ENCODE measurements at places on chromosomes 2 and 18.

DNA sequence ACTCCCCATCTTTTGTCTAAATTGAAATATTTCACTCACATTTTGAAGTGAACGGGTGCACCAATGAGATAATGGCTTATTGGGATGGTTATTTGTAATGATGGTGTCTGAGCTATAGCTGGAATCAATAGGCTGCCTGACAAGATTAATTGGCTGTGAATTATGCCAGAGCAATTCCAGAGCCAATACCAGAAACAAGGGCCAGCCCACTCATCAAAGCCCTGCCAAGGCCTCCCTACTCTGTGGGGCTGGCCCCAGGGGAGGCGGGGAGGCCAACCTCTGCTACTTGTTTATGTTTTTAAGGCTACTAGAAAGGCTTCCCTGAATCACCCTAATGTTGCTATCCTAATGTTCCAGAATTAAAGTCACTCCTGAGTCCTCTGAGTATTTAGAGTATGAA, 29.1 kb upstream of the NEMP2 start:
- DNase-seq = no peak

DNA sequence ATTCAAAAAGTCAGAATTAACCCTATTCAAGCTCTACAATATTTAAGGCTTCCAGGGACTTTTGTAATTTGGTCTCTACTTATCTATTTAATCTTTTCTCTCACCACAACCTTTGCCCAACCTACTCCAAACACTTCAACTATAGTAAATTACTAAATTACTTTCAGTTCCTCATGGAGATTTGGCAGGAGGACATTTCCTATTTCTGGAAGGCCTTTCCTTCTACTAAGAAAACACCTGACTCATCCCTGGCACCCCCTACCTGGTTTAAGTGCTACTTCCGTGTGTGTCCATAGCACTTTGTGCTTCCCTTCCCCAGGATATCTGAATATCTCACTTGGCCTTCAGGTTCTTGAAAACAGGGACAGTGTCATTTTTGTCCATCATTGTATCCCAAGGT, 96.3 kb downstream of the UPP2 start:
- no peak for DNase-seq

DNA sequence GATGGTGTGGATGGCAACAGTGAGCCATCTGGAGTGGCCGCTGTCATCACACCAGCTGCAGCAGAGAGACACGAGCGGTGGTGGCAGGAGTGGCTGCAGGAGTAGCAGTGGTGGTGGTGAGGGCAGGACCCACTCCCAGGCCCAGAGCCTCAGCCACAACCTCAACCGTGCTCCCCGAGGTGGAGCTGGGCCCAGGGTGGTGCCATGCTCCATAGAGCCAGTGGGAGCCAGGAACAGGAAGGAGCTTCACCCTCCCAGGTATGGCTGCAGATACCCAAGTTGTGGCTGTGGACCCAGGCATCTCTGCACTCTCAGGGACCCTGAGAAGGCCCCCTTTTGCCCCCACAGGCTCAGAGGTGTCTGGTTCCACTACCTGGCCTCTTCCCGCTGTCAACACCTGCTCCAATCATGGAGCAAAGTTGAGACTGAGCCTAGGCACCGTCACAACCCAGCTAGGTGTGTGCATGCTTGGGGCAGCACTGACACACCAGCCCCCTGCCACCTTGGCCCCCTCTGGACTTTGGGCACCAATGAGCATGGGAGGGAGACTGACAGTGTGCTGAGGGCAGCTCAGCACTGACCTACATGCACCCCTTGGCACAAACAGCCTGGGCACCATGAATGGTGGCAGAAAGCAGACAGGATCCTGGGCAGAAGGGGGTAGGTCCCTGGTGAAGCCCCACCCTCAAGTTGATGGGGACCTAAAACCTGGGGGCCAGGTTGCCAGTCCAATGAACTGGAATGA, 188.9 kb downstream of the NDUFA10 start:
- DNase-seq = no peak

- DNase-seq = no peak
Observed at GRCh38 chr2:158172719-158173118, 71.0 kb downstream of the UPP2 start.

DNA sequence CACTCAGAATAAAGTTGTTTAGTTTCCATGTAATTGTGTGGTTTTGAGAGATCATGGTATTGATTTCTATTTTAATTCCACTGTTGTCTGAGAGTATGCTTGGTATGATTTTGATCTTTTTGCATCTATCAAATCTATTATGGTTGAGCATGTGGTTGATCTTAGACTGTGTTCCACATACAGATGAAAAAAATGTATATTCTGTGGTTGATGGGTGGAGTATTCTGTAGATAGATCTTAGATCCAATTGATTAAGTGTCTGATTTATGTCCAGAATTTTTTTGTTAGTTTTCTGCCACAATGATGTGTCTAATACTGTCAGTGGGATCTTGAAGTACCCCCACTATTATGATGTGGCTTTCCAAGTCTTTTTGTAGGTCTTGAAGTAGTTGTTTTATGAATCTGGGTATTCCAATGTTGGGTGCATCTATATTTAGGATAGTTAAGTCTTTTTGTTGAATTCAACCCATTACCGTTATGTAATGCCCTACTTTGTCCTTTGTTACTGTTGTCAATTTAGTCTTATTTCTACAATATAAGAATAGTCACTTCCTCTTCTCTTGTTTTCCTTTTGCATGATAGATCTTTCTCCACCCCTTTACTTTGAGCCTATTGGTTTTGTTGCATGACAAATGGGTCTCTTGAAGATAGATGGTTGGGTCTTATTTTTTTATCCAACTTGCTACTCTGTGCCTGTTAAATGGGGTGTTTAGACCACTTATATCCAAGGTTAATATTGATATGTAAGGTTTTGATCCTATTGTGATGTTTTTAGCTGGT, 101.8 kb downstream of the TRABD2A start:
- no peak for DNase-seq

- DNase-seq = no peak
Observed at GRCh38 chr18:44170208-44170880, 510.3 kb upstream of the SETBP1 start.

GRCh38 chr2:224069172-224069571, 30.1 kb upstream of the SERPINE2 start:
- DNase-seq = no peak

DNA sequence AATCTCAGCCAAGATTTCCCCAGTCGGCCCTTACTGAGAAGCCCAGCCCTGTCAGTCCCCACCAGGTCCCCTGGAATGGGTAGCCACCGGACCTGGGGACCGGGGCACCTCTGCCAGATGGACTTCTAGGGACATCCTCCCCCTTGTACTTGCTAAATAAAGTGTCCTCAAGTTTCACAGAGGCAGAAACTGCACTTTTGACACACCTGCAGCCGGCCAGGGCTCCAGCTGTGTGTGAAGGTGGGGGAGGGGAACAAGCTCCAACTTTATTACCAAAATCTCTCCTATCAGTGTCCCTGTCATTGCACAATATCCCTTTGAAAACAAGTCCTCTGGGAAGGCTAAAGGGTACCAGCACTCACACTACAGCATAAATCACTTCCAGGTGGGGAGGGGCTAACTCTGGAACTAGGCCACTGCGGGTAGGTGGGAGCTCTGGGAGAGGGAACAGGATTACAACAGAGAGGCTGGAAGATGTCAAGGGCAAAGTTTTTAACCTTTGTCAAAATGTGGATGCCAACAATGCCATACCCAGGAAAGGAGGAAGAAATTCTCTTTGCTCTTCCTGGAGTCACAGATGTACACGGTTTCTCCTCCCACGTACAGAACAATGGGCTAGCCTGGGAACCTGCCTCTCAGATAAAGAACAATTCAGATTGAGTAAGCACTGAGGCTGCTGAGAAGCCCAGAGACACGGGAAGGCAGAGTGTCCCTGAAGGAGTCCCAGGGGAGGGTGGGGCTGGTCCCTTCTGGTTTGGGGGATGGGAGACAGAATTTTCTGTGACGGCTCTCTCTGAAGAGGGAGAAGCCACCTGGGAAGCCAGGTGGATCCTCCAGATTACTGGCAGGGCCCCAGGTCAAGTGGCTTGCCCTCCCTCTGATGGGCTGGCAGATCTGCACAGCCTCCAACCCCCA, 11.0 kb downstream of the SDC1 start:
- no peak for DNase-seq

- no peak for DNase-seq
Observed at GRCh38 chr2:241904791-241905710, 35.5 kb downstream of the RTP5 start.

- no peak for DNase-seq
Observed at GRCh38 chr18:24187049-24187448, 48.2 kb downstream of the CABYR start.

- no peak for DNase-seq
Observed at GRCh38 chr2:55451699-55452098, 32.0 kb upstream of the CCDC88A start.

Measured in activated CD4-positive, alpha-beta T cell treated with anti-CD3 and anti-CD28 coated beads for 24 hours (primary cell).